ENCODE measurements at places on chromosomes 12 and 14.

GRCh38 chr14:61690982-61691381 is 4.3 kb upstream of the HIF1A start:
- DNase-seq: no peak

GRCh38 chr14:91649930-91650329 is 82.0 kb downstream of the CATSPERB start:
- no peak for DNase-seq

DNA sequence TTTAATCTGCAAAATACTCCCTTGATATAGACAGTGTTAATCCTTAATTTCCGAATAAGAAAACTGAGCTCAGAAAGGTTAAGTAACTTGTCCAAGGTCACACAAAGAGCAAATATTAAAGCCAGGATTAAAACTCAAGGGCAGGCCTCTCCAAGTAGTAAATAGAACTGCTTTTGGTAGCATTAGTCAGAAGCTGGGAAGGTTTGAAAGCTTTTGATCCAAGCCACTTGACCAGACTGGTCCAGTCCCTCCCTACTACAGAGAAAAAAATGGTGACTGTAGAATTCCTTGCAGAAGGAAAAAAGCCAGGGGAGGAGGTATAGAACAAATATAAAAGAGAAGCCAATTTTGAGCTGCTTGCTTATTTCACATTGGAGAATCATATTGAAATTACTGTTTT is 111.5 kb downstream of the NT5DC3 start:
- no peak for DNase-seq

GRCh38 chr14:29674566-29675285 is 252.9 kb downstream of the PRKD1 start:
- DNase-seq: no peak

- no peak for DNase-seq
These were observed 27.9 kb downstream of the TMEM30B start for GRCh38 chr14:61253064-61253738.

GRCh38 chr12:30200864-30201263 is 417.1 kb upstream of the TMTC1 start:
- no peak for DNase-seq

DNA sequence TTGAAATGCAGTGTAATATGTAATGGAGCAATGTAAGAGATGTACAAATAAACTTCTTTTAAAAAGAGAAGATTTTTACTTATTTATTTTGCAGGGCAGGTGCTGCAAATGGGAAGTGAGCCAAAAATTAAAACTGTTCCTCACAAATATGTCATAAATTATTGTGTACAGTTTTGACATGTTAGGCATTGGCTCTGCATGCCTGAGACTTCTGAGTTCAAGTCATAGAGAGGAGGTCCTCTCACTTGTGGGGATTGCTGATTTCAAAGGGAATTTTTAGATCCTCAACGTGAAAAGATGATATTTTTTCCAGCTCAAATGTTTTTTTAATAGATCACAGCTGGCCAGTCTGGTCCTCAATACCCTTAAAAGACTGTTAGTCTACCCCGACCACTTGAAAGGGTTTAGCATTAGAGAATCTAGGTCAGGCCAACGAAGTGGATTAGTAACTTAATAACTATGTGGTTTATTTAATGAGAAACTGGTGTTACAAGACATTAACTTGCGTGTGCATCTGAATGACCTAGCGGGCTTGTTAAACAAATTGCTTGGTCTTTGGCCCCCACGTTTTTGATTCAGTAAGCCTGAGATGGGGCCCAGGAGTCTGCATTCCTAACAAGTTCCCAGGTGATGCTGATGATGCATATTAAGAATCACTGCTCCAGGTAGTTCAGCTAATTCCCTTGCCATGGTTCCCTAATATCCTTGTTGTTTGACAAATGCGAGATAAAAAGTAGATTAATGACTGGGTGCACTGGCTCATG is 30.9 kb upstream of the WDR89 start:
- no peak for DNase-seq

- no peak for DNase-seq
These were observed 240.4 kb downstream of the CHST11 start for GRCh38 chr12:104697186-104697585.

GRCh38 chr14:39592116-39592789 is 160.0 kb upstream of the FBXO33 start:
- no peak for DNase-seq

- DNase-seq: no peak
These were observed 34.9 kb downstream of the EVL start for GRCh38 chr14:100100032-100100703.

DNA sequence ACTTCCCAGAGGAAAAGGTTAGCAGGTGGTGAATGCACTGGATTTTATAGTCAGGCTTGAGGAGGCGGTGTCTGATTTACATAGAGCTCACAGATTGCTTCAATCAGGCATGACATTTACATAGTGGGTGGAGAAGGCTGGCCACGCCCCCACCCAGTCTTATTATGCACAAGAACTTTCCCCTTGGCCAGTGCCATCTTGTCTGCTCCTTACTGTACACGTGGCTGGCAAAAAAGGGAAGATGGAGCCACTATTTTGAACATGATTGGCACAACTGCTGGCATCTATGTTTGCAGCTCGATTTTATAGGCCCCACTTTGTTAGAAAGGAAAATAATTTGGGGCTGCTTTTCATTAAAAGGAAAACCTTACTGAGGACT is 10.9 kb upstream of the LGMN start:
- DNase-seq: no peak

- no peak for DNase-seq
These were observed 88.1 kb upstream of the MANSC4 start for GRCh38 chr12:27868139-27868538.

- DNase-seq: no peak
These were observed 39.0 kb upstream of the NRXN3 start for GRCh38 chr14:78131201-78131600.

All from T-helper 9 cell (primary cell).